ENCODE measurements at places on chromosomes 16 and 17.

DNA sequence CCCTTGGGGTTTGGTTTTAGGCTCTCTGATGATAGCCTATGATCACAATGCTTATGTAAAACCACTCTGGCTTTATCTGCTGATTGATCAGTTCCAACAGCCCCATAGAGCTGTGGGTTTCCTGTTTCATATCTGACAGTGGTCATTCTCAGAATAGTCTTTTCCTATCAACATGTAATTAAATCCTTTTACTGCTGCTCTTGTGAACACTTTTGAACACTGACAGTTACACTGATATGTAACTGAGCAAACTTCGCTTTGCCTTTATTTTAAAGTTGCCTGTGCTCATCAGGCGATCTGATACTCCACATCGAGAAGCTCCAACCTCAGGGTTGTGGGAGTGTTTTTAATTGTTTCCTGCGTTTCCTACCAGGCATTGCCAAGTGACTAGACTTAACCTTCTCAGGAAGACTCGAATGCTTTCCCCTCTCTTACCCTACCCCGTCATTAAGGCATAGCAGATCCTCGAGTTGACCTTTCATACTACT lies 17.3 kb upstream of the CLEC18B start:
- DNase-seq = no peak

GRCh38 chr17:82392209-82392920 lies 20.8 kb downstream of the UTS2R start:
- DNase-seq = no peak

- DNase-seq = no peak
Observed at GRCh38 chr17:7677388-7678067, 9.8 kb downstream of the TP53 start.

DNA sequence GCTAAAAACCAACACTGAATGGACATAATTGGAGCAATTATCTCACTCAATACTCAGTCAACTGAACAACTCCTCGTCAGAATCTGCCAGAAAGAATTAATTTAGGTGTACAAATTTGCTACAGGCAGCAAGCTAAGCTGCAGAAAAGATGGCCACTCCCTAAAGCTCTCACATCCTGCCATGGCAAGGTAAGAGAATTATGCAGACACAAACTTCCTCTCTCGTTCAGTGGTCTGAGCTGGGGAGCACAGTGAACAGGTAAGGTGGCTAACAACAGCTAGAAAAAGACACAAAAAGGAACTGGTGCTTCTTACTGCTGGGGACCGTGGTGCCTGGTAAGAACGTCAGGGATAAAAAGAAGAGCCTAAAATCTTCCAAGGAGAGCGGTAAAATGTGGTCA lies 74.9 kb upstream of the BCAR1 start:
- no peak for DNase-seq

DNA sequence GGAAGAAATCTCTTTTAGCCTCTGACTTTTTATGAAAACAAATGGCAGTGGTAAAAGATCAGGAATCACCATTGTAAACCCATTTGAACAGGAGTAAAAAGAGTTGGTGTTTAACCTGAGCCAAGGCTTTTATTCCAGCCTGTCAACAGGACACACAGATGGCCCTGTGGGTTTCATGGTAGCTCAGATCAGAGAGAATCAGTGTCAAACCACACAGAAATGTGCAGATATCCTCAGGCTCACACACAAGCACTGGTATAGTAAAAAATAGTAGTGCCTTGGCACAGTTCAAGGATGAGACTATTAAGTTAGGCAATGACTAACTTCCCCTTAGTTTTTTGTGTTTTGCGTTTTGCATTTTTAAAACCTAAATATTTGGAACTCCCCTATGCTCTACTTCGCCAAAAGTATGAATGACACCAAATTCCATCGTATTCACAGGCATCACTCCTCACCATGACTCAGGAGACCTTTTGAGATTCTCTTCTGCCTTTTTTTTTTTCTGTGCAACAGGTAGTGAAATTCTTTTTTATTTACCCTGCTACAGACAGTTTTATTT lies 1200.0 kb downstream of the CDH11 start:
- DNase-seq = no peak

DNA sequence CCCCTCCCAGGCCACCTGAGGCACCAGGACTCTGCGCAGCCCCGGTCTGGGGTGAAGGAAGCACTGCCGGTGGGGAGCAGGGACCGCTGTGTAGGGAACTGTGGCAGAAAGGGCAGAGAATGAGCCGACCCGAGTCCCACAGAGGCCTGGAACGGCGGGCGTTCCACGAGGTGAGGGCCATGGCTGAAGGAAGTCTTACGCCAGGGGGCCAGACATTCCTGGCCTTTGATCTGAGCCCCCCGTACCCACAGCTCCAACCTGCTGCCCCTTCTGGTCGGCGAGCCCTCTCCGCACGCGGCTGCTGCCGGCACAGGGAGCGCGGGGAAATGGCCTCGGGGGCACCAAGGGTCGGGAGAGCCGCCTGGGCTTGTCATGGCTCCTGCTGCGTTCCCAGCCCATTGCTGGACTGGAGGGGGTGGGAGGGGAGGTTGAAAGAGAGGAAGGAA lies 1.4 kb upstream of the WNT3 start:
- no peak for DNase-seq

- DNase-seq = no peak
Observed at GRCh38 chr17:81393684-81394376, 1.4 kb upstream of the BAHCC1 start.

GRCh38 chr17:18262641-18263040 lies 2.2 kb downstream of the MIEF2 start:
- DNase-seq = no peak

DNA sequence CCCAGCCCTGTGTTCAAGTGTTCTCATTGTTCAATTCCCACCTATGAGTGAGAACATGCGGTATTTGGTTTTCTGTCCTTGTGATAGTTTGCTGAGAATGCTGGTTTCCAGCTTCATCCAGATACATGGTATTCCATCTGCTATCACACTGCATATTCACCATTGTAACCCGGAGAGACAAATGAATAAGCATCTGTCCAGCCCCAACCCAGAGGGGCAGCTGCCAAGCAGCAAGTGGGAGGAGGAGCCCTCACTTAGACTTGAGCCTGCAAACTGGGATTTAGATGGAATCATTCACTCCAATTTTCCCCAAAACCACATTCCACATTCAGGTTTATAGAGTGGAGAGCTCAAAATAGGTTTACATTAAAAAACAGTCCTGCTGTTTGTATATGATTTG lies 41.6 kb downstream of the SHISA6 start:
- no peak for DNase-seq

Data from T-helper 22 cell (primary cell).